ENCODE measurements at places on chromosomes 5 and 9.

DNA sequence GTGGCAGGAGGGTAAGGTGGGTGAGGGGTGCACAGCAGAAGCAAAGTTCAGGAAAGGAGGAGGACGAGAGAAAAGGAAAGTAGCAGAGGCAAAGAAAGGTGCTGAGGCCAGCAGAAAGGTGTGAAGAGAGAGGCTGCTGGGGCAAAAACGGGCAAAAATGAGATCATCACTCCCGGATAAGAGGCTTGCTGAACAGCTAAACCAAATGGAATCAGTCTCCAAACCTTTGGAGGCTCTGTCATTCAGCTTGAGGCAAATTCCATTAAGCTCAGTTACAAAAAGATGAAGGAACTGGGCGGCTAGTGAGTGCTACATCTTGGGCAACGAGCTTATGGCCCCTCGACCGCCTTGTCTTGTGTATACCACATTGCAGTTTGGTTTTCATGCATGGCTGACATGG, 136.4 kb downstream of the FSTL4 start:
- no peak for DNase-seq

DNA sequence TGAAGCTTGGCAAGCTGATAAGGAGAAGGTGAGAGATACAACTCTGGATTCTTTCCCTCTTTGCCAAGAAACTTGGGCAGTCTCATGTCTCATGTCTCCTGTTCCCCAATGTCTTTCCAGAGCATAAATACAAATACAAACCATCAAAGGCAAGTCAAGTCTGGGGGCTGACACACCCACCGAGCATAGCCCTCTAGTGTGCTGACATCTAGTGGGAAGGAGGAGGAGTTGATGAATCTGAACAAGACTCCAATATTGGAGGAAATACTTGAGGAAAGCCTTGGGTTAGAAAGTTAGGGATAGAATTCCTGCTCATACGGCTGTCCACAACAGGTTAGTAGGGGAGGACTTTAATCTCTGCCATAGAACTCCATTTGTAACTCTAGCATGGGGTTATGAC, 8.6 kb downstream of the MLANA start:
- DNase-seq, result peak; percentile 21

DNA sequence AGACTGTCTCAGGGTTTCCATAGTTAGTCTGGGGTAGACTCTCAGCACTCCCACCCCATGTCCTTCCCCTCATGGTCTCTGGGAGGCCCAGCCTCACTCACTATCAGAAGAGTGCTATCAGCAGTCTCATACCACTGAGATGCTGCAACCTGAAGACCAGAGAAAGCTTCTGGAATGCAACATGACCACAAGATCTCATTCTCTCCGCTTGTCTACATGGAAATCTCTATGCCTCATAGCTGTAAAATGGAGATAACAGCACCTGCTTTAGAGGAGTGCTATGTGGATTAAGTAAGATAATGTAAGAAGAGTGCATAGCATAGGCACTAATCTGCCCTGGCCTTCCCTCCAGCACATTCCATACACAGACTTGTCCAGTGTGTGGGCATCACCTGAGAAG, 47.0 kb upstream of the ZNF169 start:
- no peak for DNase-seq

GRCh38 chr5:61001647-61002046, 56.6 kb downstream of the NDUFAF2 start:
- no peak for DNase-seq

DNA sequence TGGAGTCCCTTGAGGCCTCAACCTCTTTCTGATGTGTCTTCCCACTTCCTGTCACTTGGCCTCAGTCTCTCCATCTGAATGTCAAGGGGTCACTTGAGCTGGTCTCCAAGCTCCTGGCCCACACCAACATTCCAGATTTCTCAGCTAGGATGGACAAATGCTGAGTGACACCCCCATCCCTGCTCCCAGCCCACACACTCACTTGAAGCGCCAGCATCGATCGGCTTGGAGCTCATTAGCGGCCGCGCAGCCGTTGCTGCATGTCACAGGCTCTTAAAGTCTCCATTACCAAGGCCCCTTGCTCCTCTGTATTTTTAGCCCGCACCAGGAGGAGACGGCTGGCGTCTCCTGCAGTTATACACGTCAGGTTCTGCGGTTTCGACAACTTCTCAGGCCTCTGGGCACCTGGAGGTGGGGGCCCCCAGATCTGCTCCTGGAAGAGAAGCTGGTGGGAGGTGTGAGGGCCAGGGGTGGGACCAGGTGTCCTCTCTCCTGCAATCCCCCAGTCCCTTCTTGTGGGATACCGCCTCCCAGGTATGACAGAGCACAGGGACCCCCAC, 33.4 kb upstream of the ARAP3 start:
- DNase-seq, result no peak

DNA sequence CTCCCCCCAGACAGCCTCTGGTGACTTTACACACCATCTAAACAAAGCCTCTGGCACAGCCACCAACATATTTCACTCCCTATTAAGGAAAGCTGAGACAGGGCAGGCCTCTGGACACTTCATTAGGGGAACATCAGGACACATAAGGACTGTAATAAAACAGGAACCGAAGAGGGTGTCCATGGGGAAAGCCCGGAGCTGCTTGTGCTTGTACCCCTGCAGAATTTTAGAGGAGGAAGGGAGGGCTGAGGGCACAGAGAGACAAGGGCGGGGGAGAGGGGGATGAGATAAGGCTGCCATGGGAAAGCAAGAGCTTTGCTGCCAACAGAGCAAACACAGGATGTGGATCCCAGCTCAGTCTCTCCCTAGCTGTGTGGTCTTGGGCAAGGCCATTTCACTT, 138.4 kb downstream of the ASTN2 start:
- DNase-seq, result no peak

GRCh38 chr5:19902316-19902934, 85.6 kb downstream of the CDH18 start:
- no peak for DNase-seq

DNA sequence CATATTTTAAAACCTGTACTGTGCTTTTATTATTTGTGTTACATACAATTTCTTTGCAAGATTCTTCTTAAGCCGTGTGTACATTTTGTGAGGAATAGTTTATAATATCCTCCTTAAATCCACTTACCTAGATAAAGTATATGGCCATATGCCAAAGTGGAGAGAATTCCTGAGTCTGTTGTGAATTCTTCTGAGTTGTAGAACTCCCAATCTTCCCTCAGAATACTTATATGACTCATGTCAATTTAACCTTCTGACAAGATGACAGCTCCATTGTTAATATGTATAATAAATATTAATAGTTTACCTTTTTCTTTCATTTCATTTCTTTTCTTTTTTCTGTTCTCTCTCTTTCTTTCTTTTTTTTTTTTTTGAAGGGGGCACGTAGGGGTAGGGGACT, 6.0 kb upstream of the RICTOR start:
- no peak for DNase-seq

- no peak for DNase-seq
Measured at GRCh38 chr9:111250875-111251842, 78.9 kb downstream of the OR2K2 start.

DNA sequence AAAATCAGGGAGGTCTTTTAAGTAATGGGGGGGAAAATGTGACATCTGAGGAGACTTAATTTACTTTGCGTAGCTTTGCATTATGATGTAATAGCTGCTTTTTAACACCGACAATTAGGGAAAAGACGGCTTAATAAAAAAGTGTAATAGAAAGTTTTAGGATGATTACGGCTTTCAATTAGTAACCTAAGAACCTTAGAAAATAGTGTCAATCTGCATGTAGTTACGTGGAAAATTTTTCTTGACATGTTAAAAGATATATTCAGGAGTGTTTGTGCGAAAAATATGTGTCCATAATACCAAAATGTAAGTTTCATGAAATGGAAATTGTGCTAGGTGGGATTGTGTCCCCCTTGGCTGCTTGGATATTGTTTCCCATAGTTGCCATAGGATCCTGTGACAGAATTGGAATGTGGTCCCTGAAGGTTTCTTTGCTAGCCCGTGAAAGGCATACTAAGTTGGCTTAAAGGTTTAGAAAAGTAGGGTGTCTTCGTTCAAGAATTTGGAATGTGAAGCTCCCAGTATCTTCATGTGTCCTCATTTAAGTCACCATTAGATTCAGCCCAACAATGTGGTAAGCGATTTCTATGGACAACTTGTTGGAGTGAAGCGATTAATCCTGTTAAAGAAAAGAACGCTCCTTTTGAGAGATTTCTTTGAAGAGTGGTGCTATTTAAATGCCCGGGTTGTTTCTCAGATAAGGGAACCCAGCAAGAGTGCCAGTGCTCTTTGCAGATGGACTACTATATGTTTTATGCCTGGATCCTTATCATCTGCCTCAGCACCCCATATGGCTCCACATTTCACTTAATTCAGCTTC, 2.0 kb downstream of the RGMB start:
- DNase-seq, result no peak

DNA sequence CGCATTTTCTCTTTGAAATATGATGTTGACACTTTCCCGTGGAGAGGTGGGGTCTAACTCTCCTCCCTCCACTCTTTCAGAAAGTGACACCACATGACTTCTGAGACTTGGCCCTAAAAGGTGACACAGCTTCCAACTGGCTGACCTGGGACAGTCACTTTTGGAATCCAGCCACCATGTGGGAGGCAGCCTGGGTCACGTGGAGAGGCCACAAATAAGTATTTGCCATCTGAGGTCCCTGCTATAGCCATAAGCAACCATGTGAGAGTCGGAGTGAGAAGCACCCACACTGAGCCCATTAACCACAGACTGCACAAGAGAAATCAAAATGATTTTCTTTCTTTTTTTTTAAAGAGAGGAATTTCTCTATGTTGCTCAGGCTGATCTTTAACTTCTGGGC, 4.1 kb upstream of the PHYKPL start:
- DNase-seq, result no peak

GRCh38 chr5:1151316-1151715, 39.5 kb upstream of the SLC12A7 start:
- DNase-seq, result no peak

DNA sequence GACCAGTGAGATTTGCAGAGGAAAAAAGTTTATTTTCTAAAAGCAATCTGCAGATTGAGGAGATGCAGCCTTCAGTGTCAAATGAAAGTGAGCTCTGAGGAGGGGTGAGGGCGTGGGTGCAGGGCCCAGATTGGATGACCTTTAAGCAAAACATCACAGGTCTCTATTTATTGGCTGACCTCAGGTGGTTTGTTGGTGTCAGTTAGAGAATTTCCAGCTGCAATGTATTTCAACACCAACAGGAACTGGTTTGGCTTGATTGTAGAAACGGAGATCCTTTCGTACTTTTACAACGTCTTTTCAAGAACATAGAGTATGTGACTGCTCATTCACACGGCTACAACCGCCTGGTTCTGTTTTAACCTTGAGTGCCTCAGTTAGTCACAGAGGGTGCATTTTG, 1069.1 kb downstream of the EFNA5 start:
- DNase-seq, result no peak

GRCh38 chr9:33172256-33173238, 5.4 kb upstream of the B4GALT1 start:
- DNase-seq, result peak; percentile 72

DNA sequence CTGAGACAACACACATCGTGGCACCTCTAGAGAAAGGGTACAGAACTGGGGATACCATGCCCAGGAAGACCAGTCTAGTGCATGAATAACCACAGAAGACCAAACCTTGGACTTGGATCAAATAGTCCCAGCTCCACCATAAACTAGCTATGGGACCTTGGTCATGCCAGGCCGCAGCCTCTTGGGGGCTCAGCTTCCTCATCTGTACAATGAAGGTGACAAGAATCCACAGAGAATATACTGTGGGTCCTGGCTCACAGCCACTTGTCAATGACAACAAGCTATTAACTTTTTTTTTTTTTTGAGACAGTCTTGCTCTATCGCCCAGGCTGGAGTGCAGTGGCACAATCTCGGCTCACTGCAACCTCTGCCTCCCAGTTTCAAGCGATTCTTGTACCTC, 3.9 kb downstream of the KYAT1 start:
- DNase-seq, result no peak

GRCh38 chr5:35230038-35230611, at the start of gene PRLR:
PRLR (minus strand) TSS chr5:35230487; CDS start chr5:35089620, 140,867 bp downstream.
- peak; percentile 49 for DNase-seq

- peak; percentile 66 for DNase-seq
Measured at GRCh38 chr5:17249029-17249634, 31.7 kb downstream of the BASP1 start.

GRCh38 chr9:135413461-135413860, 66.1 kb upstream of the PPP1R26 start:
- DNase-seq, result no peak

GRCh38 chr5:176810081-176810597, at the start of gene UNC5A:
UNC5A (plus strand) TSS chr5:176810559; CDS start chr5:176810751, 192 bp downstream.
- DNase-seq, result no peak
